ENCODE measurements at places on chromosomes 5 and 9.

DNA sequence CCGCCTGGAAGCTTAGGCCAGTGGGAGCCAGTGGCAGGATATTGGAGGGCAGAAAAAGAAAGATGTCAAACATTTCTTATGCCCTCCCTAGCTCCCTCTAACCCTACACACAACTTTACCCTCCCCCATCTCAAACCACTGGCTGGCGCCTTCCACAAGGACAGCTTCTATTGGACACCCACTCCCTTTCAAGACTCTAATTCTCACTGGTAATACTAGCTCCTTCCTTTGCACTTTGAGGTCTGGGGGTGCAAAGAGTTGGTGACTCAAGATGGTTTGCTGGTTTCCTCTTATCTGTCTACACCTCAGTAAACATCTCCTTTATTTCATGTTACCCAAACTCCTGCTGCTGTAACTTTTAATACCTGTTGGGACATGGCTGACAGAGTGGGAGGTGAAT, 11.6 kb upstream of the ITGA1 start:
- peak; percentile 30 for DNase-seq

GRCh38 chr5:179771311-179771895, 22.4 kb upstream of the LTC4S start:
- DNase-seq, result no peak

- DNase-seq, result no peak
Observed at GRCh38 chr5:130520211-130520610, 615.9 kb downstream of the CHSY3 start.

GRCh38 chr5:144788556-144788955, 617.9 kb downstream of the KCTD16 start:
- DNase-seq, result no peak

- DNase-seq, result no peak
Observed at GRCh38 chr9:136944212-136944518, 373 bp downstream of the FBXW5 start.

DNA sequence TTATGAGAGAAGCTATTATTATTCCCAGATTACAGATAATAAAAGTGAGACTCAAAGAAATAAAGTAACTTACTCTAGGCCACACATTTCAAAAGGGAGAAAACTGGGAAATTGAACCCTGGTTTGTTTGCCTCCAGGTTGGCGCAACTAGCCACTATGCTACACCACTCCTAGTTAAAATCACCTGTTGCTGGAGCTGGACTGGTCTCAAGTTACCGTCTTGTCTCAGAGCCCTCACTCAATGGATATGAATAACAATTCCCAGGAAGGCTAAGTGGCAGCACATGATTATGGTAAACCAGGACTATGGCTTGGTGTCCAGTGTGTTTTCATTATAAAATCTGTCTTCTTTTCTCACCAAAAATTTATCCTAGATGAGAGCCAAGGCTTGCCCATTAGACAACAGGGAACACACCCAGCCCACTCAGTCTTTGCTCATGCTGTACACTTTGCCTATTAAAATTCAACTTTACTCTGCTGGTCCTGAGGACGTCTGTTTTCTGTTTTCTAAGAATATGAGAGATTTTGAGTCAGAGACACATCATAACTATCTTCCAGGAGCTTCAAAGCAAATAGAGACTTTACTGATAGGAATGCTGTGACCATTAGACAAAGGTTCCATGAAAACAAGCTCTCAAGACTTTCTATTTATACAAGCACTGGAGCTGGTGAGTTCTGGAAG, 58.1 kb downstream of the ADRB2 start:
- DNase-seq, result no peak

DNA sequence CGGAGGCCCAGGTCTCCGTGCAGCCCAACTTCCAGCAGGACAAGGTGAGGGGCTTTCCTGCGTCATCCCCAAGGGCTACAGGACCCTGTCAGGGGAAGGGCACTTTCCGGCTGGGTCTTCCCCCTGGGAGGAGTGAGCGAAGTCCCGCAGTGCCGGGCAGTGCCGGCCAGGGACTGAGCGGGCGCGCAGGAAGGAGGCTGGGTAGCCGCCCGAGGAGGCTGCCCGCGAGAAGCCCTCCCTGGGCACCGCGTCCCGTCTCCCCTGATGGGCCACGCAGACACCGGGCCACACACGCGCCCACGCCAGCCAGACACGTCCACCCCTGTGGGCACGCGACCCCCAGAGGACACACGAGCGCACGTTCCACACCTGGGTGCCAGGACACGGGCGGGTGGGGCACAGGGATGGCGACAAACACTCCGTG, 357 bp downstream of the PTGDS start:
- DNase-seq, result no peak

DNA sequence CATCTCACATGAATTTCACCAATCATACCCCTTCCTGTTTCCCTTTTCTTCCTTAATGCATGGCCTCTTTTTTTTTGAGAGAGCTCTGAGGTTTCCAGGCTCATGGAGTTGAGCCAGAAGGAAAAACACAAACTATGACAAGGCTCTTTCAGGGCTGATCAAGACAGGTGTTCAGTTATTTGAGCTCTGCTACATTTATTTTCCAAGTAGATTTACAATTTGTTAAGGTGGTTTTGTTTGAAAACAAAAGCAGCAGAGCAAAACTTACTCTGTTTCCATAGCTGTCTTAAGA, 62.4 kb upstream of the IL7R start:
- no peak for DNase-seq

- no peak for DNase-seq
Observed at GRCh38 chr9:102950346-102950745, 44.8 kb upstream of the CYLC2 start.

- no peak for DNase-seq
Observed at GRCh38 chr5:177089825-177090641, 3.3 kb downstream of the FGFR4 start.

DNA sequence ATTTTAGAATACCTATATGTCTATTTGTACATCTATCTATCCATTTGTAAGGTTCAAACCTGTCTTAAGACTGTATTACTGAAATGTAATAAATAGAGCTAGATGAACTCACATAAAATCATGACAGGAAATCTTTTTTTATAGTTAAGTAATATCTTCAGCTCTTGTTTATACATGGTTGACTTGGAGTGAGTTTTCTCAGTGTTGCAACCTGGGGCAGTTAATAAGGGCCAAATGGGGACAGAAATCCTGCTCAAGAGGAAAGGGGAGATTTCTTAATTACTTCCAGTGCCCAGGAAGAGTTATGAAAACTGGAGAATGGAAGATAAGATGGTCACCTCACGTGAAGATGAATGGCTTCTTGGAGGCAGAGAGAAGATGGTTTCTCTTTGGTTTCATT, 265.1 kb upstream of the FBXL7 start:
- DNase-seq, result no peak

DNA sequence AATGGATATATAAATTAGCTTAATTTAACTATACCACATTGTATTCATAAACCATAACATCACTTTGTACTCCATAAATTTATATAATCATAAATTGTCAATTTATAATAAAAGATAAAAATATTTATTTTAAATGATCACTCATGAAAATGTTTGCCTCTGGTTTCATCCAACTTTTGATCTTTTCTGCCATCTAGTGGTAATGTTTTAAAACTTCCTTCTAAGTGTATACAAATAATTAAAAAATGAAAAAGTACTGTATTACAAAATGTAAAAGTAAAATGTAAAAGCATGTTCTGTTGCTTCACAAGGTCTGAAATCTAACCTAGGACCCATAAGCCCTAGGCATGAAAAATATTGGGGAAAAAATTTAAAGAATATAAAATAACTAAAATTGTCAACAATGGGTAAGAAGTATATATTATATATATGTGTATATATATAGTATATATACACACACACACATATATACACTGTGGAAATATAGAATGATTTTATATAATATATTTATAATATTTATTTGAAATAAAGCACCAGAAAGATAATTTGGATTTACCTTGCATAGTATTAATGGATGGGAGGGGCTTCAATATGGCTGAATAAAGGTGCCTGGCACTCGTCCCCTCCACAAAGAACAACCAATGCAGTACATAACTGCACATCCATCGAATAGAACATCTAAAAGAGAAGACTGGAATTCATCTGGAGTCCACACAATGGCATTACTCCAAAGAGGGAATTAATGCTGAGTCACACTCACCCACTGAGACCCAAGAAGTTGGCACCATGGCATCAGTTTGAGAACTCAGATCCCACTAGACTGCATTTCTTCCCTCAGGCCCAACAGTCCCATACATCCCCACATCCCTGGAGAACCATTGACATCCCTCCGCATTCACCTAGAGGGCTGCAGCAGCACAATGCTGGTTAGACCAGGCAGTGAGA, 32.5 kb downstream of the ANXA1 start:
- DNase-seq, result no peak

- no peak for DNase-seq
Observed at GRCh38 chr5:66812291-66812690, 216.1 kb downstream of the MAST4 start.

DNA sequence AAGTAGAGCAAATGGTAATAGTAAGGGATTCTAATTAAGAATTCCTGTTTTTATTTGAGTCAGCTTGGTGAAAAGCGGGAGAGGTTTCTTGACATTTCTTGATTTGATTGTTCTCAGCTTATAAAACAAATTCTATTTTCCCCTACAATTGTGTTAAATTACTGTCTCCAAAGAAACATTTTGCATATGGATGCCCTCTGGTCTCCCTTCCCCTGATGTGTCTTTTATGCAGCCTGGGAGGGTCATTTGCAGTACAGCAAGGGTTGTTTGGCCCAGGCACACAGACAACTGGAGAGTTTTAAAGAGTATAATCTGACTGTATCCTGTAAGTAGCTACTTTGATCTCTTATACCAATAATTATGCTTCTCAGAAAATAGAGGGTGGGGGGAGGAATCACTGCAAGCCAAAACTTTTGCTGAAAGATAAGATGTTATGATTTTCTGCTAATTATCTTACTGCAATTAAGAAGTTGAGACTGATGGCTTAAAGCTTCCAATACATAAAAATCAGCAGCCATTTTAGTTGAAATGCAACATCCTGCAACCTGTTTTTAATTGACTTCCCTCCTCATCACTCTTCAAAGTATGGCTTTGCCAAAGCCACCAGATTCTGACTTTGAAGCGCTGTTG, 204.1 kb upstream of the SEMA6A start:
- DNase-seq, result no peak

DNA sequence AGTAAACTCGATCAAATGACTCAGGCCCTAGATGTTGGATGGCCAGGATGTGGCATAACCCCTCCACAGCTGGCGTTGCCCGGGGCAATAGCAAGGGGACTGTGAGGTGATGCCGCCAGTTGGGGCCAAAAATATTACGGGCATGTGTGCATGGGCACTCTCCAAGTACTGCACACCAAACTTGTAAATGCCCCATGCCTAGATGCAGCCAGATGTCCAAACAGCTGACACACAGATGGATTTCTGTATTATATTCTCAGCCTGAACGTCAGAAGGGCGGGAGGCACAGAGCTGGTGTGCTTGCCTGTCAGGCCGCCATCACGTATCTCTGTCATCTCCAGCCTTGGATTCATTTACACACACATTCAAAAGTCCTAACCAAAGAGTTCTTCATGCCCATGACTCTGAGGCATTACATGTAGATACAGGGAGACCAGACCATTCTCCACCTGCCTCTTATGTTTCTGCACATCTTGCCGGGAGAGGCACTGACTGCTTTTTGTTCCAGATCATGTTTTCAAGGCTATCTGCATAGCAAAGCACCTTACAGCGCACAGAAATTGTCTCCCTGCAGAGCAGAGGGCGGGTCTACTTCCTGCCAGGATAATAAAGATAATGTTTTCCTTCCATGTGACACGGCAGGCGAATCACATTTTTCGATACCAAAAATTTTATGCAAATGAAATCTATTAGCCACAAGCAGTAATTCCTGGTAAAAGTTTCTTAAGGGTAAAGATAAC, 200.9 kb upstream of the ADAMTS16 start:
- DNase-seq, result no peak

DNA sequence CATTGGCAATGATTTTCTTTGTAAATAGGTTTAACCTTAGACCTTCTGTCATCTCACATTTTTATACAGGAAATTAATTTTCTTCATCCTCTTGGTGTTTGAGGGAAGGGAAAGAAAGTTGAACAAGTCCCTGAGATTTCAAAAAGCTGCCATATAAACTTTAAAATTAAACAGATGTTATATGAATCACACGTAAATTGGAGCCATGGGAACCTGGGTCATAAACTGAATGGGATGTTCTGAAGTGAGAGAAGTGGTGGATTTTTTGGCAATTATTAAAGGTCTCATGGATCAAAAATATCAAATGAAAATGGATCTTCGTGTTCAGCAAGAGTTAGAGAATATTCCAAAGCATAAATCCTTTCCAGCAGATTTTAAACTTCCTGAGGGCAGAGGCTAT, 242.2 kb downstream of the DMRT2 start:
- DNase-seq, result no peak

- DNase-seq, result no peak
Observed at GRCh38 chr5:137453483-137454080, 45.5 kb downstream of the SPOCK1 start.

- no peak for DNase-seq
Observed at GRCh38 chr5:120139039-120139438, 325.1 kb upstream of the PRR16 start.

DNA sequence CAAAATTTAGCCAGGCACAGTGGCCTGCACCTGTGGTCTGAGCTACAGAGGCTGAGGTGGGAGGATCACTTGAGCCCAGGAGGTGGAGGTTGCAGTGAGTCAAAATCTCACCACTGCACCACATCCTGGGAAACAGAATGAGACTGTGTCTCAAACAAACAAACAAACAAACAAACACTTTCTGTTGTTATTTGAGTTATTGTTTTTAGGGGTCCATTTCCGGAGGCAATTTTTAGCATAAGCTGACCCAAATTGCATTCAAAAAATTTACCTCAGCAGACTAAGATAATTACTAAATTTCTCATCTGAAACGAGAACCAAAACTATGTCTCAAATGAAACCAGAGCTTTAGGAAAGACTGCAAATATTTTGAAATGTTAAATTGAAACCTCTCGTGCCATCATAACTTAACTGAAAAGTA, 1485.1 kb downstream of the EFNA5 start:
- DNase-seq, result no peak

DNA sequence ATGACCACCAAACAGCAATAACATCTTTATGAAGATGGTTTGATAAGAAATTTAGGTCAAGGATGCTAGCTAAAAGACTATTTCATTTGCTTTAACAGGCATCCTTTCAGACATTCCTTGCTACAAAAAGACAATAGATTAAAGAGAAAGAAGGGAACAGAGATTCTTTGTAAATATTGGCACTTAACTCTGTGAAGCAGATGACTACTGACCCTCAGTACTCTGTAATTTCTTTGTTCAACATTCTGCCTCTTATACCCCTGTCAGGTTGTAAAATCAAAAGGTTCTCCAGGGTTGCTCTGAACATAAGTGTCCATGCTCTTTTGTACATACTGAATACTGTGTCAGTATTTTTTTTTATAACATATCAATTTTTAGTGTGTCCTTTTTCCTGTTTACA, 610.6 kb upstream of the GRAMD2B start:
- no peak for DNase-seq

- DNase-seq, result no peak
Observed at GRCh38 chr9:8822667-8823025, 1023.1 kb upstream of the DMAC1 start.

- no peak for DNase-seq
Observed at GRCh38 chr5:157106630-157107461, 2.0 kb downstream of the HAVCR2 start.

GRCh38 chr5:61802456-61802855, 470.4 kb downstream of the ZSWIM6 start:
- DNase-seq, result no peak
